B cell (primary cell): ENCODE measurements at places on chromosomes 11 and 22.

DNA sequence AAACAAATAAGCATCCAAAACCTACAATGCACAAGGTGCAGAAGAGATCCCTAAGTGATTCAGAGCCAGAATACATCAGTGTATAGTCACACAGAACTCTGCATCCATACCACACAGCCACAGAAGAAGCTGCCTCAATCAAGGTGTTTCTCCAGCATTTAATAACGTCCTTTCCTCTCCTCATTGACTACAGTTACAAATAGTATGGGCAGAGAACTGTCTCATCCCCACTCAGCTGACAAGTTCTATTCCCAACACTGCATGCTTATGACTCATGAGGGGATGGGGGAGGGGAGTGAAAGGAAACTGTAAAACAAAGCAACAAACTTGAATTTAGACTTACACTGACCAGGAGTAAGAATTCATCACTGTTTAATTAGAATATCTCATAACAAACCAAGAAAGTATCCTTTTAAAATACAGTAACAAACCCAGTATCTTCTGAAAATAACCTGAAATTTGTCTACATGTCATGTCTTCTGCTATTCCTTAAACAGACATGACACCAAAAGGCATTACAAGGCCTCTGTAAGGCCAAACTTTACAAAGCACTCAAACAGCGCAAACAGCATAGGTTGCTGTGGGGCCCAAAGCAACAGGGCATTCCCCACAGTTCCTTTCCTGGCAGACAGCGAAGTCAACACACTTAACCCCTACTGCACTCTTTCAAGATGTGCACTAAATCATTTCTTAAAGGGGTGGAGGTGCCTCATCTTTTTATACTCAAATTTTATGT, 29.3 kb downstream of the CELF1 start:
- peak; percentile 49 for DNase-seq

DNA sequence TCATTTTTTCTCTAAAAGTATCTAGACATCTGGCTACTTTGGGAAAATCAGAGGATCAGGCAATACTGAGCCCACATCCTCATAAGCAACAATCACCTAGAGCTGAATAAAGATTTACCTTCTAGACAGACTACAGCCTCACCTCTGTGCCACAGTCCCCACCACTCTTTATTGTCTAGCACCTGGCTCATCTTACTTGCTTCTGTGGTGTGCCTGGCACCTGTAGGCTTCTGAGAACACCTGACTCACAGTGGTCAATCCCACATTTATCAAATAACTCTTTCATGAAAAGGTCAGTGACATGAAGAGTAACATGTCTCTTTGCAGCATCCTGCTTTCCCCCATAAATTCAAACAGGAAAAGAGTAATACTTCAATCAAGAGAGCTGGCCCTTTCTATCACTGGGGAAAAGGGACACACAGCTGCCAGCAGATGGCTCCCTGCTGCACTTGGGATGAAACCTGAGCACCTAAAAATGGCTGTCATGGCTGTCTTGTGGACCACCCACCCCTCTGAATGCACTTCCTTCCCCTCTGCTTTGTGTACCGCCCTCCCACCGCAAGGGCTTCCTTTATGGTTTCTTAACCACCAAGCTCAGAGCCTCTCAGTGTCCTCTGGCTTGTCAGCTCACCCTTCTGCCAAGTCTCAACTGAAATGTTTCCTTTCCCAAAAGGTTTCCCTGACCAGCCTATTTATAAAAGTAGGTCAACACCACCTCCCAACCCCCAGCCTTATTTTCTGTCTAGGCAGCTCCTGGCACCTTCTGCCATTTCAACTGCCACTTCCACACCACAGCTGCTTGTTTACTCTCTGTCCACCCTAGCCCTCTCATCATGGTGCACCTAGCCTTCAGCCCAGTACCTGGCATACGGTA, 9.3 kb downstream of the TFIP11 start:
- DNase-seq: peak; percentile 80

DNA sequence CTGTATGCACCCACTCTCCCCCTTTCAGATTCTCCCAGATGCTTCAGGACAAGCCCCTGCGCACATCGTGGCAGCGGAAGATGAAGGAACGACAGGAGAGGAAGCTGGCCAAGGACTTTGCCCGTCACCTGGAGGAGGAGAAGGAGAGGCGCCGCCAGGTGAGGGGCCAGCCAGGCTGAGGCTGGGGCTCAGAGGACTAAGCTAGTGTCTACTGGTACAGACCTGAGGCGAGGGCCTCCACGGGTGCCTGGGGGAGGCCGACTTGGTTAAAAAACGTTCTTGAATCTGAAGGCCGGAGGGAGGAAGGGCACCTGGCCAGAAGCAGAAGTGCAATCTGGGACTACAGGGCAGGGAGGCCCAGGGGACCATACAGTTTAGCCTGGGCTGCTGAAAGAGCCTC, 6.0 kb downstream of the CCDC86 start:
- no peak for DNase-seq

DNA sequence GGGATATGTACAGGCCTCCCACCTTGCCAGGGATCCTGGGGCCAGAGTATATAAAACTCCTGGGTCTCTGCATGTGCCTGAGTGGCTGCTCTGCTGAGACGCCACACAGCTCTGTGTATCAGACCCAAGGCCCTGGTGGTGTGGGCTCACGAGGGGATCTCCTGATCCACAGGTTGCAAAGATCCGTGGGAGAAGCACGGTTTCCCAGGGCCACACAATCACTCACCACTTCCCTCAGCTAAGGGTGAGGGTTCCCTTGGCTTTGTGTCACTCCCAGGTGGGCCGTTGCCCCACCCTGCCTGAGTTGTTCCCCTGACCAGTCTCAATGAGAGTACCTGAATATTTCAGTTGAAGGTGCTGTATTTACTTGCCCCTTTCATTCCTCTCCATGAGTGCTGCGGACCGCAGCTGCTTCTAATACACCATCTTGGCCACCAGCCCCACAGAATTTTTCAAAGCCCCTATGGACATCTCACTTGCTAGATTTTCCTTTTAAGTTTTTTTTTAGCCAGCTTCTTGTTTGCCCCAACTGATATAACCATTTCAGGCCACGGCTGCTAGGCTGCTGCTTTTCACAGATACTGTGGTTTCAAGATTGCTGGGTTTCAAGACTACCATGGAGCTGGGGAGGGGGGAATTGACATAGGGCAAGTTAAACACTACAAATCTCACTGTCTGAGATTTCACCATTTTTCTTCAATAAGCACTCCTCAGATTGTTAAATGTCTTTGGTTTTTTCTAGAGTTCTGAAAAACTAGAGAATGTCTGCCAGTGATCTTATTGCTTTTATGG, 13.7 kb upstream of the DEPDC7 start:
- DNase-seq: no peak

GRCh38 chr11:63212742-63213141, 30.7 kb downstream of the SLC22A25 start:
- peak; percentile 15 for DNase-seq

DNA sequence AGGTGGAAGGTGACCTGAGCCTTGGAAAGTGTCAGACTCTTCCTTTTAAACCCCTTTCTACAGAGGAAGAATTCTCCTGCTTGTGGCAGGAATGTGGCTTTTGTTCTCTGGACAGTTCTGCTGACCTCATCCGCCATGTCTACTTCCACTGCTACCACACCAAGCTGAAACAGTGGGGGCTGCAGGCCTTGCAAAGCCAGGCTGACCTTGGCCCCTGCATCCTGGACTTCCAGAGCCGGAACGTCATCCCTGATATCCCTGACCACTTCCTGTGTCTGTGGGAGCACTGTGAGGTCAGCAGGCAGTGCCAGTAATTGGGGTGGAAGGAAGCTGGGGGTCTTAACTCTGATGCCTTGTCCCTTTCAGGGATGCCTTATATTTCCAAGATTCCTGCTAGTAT, 9.3 kb downstream of the HINFP start:
- no peak for DNase-seq

- DNase-seq: no peak
These were observed 51.8 kb downstream of the APIP start for GRCh38 chr11:34864424-34864823.

DNA sequence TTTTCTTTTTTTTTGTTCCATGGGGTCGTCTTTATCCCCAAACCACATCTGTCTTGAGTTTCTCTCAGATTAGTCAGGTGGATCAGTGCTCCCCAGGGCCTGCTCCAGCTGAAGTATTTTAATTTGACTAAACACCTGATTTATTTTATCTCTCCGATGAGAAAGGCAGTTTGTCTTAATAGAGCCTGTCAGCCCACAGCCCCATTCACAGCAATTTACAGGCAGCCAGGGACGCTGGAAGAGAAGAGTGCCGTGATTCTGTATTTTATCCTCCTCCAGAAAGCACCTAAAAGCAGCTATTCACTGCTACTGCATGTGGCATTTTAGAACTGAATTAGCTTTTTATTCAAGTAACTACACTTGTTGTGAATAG, 164.5 kb downstream of the SOX6 start:
- DNase-seq: no peak

DNA sequence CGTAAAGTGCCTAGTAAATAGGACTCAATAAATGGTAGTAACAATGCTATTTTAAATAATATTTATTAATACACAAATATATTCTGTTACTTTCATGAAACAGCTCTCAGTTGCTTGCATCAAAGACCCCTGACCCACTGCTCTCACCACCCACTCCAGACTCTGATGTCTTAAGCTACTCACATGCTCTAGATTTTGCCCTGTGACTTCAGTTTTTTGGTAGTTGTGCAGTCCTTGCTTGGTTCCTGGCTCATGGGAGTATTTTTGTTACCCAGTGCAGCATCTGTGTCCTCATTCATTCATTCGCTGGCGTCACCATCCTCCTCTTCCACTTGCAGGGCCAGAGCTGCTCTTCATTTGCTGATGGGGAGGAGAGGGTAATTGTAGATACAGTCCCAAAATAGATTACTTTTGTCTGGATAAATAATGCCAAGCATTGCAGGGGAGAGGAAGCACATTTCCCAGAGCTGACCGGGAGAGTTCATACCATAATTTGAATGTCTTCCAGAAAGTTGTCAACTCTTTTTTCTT, 12.7 kb downstream of the MRPL48 start:
- no peak for DNase-seq

- DNase-seq: no peak
These were observed 612 bp downstream of the GTSE1 start for GRCh38 chr22:46297151-46297812.
